ENCODE measurements at places on chromosomes 11 and 22.
A peak's percentile ranks its signal among the peaks of the same experiment; 100 is the strongest.

GRCh38 chr22:18044548-18045271 is 20.3 kb upstream of the MICAL3 start:
- no peaks in the 10 kb centered on the region for H3K4me1 ChIP-seq
- H3K36me3 ChIP-seq, result no peaks in the 10 kb centered on the region
- no peaks in the 10 kb centered on the region for H3K27me3 ChIP-seq

GRCh38 chr11:69750875-69751597 is 24.1 kb downstream of the FGF4 start:
- no peaks in the 10 kb centered on the region for H3K36me3 ChIP-seq
- H3K4me3 ChIP-seq, result no peak overlapping the region
- H3K27me3 ChIP-seq, result no peaks in the 10 kb centered on the region

DNA sequence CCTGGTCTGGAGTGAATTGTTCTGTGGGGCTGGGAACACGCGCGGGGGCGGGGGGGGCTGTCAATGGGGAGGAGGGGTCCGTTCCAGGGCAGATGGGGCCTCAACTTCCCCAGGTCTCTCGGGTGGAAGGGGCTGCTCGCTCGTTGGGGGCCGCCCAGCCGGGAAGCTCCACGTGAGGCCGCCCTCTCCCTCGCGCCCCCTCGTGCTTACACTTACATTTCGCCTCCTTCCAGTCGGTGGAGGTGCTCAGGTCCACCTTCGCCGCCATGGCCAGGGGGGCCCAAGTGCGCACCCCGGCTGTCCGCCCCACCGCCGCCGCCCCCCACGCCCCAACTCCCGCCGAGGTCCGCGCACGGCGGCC is 452 bp downstream of the MACROD1 start:
- H3K4me3 ChIP-seq, result peak overlapping the region; percentile 73
- H3K27me3 ChIP-seq, result no peaks in the 10 kb centered on the region
- H3K4me1 ChIP-seq, result peaks cover 13% of the 10 kb centered on the region

DNA sequence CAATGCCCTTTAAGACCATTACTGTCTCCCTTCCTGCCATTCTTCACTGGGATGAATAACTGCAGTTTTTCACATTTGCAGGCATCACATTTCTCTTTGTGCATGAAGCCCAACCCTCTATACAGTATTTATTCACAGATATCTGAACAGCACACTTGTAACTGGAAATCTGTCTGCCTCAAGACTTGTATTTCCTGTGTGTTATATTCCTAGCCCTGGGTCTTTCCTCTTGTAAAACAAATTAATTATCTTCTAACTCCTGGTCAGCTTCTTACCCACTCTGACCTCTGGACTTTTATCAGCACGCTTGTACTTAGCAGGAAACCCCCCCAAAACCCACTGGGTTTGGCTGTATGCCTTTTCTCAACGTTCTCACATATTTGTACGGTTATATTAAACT is 2.0 kb downstream of the CSRP3 start:
- no peaks in the 10 kb centered on the region for H3K27me3 ChIP-seq
- H3K36me3 ChIP-seq, result no peaks in the 10 kb centered on the region
- H3K4me3 ChIP-seq, result no peak overlapping the region
- H3K27ac ChIP-seq, result no peak overlapping the region
- H3K4me1 ChIP-seq, result peaks cover 6% of the 10 kb centered on the region
- DNase-seq, result no peak

GRCh38 chr11:118200901-118201680 is 23.7 kb downstream of the JAML start:
- H3K4me3 ChIP-seq, result no peak overlapping the region
- H3K36me3 ChIP-seq, result peaks cover 98% of the 10 kb centered on the region
- peaks cover 22% of the 10 kb centered on the region for H3K4me1 ChIP-seq
- H3K27ac ChIP-seq, result peak overlapping the region; percentile 56

- H3K27ac ChIP-seq, result no peak overlapping the region
- H3K27me3 ChIP-seq, result peaks cover 6% of the 10 kb centered on the region
- H3K4me3 ChIP-seq, result no peak overlapping the region
- H3K4me1 ChIP-seq, result peaks cover 5% of the 10 kb centered on the region
- H3K36me3 ChIP-seq, result no peaks in the 10 kb centered on the region
Measured at GRCh38 chr11:118353084-118353710, 6.2 kb upstream of the UBE4A start.

GRCh38 chr11:31500560-31500959 is 8.9 kb downstream of the IMMP1L start:
- no peaks in the 10 kb centered on the region for H3K27me3 ChIP-seq
- no peaks in the 10 kb centered on the region for H3K36me3 ChIP-seq
- no peak overlapping the region for H3K4me3 ChIP-seq
- no peak for DNase-seq
- no peak overlapping the region for H3K27ac ChIP-seq

DNA sequence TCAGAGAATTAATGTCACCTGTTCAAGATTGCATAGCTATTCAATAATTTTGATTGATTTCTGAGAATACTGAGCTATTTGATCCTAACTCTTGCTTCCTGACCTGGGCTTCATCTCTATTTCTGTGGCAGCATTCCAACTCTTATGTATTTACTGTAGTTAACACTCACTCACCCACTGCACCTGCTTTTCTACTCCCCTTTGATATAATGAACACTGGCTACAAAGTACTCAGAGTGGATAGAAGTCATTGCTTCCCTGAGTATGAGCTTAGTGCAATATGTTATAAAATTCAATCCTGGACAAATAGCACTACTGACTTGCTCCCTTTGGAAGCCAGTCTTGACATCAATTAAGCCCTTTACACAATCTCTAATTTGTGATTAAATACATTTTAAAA is 117.2 kb downstream of the APIP start:
- H3K27ac ChIP-seq, result no peak overlapping the region
- H3K36me3 ChIP-seq, result no peaks in the 10 kb centered on the region
- H3K4me1 ChIP-seq, result no peaks in the 10 kb centered on the region
- H3K27me3 ChIP-seq, result no peaks in the 10 kb centered on the region
- DNase-seq, result no peak

DNA sequence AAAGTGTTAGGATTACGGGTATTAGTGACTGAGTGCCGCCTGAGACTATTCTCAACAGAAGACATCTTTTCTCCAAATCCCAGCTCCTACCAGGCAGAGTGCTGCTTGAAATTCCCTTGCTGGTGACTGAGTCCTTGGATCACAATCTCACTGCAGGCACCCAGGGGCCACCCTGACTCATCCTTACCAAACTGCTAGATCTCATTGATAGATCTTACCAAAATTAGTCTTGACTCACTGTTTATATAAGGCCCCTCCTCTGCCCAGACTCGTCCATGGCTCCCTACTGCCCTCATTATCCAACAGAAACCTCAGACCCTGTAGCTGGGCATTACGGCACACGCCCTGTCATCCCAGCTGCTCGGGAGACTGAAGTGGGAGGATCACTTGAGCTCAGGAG is 14.7 kb downstream of the TBC1D10A start:
- H3K4me3 ChIP-seq, result no peak overlapping the region
- DNase-seq, result peak; percentile 43
- H3K4me1 ChIP-seq, result peaks cover 92% of the 10 kb centered on the region
- no peaks in the 10 kb centered on the region for H3K27me3 ChIP-seq
- no peaks in the 10 kb centered on the region for H3K36me3 ChIP-seq

DNA sequence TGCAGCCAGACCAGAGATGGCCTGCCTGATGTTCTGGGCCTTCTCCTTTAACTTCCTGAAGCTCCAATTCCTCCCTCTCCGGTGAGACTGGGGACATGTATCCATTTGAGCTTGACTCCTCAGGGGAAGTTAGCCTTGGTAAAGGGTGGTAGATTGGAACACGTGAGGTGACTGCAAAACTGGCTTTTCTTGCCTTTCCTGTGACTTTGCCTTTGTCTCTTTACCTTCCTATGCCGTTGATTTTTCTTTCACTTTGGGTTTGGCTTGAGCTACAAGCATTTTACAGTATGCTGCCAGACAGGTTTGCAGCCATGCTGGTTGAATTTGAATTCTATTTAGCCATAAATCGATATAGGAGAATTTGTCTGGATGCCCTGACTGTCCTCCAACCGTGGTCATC is 16.8 kb upstream of the GLYATL1 start:
- no peak for DNase-seq
- no peaks in the 10 kb centered on the region for H3K27me3 ChIP-seq
- no peak overlapping the region for H3K4me3 ChIP-seq
- H3K36me3 ChIP-seq, result no peaks in the 10 kb centered on the region

- no peaks in the 10 kb centered on the region for H3K27me3 ChIP-seq
- peak; percentile 86 for DNase-seq
- H3K4me1 ChIP-seq, result peaks cover 59% of the 10 kb centered on the region
- H3K4me3 ChIP-seq, result peak overlapping the region; percentile 29
Measured at GRCh38 chr11:122749005-122749687, 89.2 kb upstream of the CRTAM start.

DNA sequence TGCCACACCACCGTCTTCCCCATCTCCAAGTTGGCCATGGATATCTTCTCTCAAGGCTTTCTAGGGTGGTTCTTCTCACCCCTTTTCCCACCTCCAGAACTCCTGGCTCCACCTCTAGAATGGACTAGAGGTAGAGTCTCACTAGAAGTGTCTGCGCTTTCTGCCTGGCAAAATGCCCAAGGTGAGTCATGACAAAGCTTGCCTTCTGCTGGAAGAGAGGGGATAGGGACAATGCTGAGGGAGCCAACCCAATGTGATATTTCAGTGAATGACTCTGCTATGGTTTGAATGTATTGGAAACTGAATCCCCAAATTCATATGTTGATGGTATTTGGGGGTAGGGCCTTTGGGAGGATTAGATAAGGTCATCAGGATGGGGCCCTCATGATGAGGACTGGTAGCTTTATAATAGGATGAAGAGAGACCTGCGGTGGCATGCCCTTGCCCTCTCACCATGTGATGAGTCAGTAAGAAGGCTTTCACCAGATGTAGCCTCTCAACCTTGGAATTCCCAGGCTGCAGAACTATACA is 4.1 kb upstream of the CD82 start:
- no peak for DNase-seq
- no peak overlapping the region for H3K27ac ChIP-seq
- H3K4me3 ChIP-seq, result no peak overlapping the region
- H3K27me3 ChIP-seq, result no peaks in the 10 kb centered on the region
- no peaks in the 10 kb centered on the region for H3K36me3 ChIP-seq

DNA sequence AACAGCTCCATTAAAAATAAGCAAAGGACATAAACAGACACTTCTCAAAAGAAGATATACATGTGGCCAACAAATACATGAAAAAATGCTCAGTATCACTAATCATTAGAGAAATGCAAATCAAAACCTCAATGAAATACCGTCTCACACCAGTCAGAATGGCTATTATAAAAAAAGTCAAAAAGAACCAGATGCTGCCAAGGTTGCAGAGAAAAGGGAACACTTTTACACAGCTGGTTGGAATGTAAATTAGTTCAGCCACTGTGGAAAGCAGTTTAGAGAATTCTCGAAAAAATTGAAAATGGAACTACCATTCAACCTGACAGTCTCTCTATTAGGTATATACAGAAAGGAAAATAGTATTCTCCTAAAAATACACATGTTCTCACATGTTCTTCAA is 102.4 kb upstream of the FIBIN start:
- no peak overlapping the region for H3K4me3 ChIP-seq
- no peak overlapping the region for H3K27ac ChIP-seq

DNA sequence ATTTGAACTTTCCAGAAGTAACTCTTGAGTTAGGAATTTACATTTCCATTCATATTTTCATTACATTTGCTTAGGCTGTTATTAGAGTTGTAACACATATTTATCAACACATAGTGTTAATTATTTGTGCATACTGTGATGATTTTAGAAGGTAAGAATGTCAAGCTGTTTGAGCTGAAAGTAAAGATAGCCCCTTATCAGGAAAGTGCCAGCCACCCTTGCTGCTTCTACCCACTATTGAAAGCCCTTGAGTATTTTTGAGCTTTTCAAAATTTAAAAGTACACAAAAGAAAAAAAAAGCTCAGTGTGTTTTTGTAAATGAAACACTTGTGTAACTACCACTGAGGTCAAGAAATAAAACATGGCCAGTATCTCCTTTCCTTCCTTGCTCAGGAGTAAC is 8.0 kb downstream of the APLP2 start:
- peaks cover 63% of the 10 kb centered on the region for H3K4me1 ChIP-seq
- peaks cover 2% of the 10 kb centered on the region for H3K36me3 ChIP-seq
- no peak overlapping the region for H3K4me3 ChIP-seq
- DNase-seq, result no peak
- H3K27ac ChIP-seq, result peak overlapping the region; percentile 68

- H3K36me3 ChIP-seq, result no peaks in the 10 kb centered on the region
- H3K27ac ChIP-seq, result peak overlapping the region; percentile 66
- DNase-seq, result peak; percentile 44
- peaks cover 69% of the 10 kb centered on the region for H3K4me1 ChIP-seq
- peak overlapping the region; percentile 51 for H3K4me3 ChIP-seq
Measured at GRCh38 chr11:44565953-44566949, 788 bp downstream of the CD82 start.

DNA sequence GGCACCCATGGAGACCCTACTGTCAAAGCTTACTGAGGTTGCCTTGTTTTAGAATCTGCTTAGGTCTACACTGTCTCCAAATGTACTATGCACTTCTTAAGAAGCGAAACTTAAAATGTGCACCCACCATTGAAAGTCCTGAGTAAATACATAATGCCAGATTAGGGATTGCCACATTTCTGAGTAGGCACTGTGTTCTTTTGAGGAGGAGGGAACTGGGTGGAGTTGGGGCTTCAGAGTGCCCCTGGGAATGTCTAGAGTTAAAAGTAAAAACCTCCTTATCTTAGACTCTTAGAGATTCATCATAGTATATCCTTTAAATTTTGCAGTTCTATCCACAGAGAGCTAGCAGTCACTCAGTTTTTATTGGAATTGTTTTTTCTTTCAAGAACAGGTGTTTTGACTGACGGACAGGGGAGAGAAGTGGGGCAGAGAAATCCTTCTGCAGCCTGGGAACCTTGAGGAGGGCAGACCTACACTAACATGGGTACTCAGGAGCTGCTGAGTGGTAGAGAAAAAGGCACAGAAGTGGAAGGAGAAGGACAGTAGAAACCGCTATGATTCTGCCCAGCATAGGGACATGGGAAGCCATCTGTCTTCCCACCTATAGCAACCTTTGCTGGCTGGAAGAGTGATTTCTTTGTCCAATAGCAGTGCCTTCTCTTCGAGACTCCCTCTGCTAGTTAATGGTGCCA is 33.4 kb upstream of the MICAL2 start:
- H3K27me3 ChIP-seq, result no peaks in the 10 kb centered on the region
- H3K36me3 ChIP-seq, result no peaks in the 10 kb centered on the region
- H3K27ac ChIP-seq, result no peak overlapping the region

DNA sequence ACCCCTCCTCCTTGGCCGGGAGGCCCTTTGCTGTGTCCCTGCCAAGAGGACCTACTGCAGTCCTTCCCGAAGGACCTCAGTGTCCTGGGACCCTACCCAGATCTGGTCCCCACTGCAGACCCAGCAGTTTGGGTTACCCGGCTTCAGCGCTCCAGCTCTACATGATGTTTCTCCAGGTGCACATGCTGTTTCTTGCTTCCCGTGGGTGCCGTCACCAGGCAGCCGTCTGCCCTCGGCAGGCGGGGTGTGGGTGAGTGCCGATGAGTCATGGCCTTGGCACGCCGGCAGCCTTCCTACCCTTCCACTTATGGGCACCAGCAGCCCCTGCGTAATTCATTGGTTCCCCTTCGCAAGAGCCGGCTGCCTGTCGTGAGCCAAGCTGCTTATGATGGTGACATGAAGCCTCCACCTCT is 101.8 kb downstream of the BCR start:
- DNase-seq, result no peak
- peaks cover 9% of the 10 kb centered on the region for H3K4me1 ChIP-seq
- H3K4me3 ChIP-seq, result no peak overlapping the region
- no peaks in the 10 kb centered on the region for H3K27me3 ChIP-seq
- no peak overlapping the region for H3K27ac ChIP-seq
- peaks cover 71% of the 10 kb centered on the region for H3K36me3 ChIP-seq

- H3K27ac ChIP-seq, result peak overlapping the region; percentile 60
- no peak overlapping the region for H3K4me3 ChIP-seq
- H3K27me3 ChIP-seq, result no peaks in the 10 kb centered on the region
- peak; percentile 7 for DNase-seq
Measured at GRCh38 chr11:119258180-119258579, 52.0 kb downstream of the CBL start.

Measured in CD14-positive monocyte (primary cell).